ENCODE measurements at places on chromosomes 6 and 20.
A peak's percentile ranks its signal among the peaks of the same experiment; 100 is the strongest.

GRCh38 chr6:139284789-139285188, 7.0 kb downstream of the TXLNB start:
- DNase-seq, result no peak

- DNase-seq, result no peak
These were observed 189.8 kb upstream of the OPRM1 start for GRCh38 chr6:153849072-153849779.

GRCh38 chr6:151240791-151241642, 1.2 kb downstream of the AKAP12 start:
- DNase-seq, result peak; percentile 16

DNA sequence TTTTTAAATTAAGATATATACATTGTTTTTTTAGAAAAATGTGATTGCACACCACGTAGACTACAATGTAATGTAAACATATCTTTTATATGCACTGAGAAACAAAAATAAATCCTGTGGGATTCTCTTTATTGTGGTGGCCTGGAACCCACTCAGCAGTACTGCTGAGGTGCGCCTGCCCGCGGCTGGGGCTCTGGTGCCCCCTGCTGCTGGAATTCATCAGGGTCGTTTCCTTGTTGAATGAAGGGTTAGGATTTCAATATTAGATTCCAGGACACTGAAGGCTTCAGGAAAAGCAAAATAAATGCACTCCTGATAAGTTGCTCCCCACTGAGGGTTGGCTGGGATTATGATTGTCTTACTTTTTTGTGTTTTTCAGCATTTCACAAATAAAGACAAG, 175.8 kb upstream of the GGTLC1 start:
- no peak for DNase-seq

GRCh38 chr6:20467437-20467836, 65.8 kb downstream of the E2F3 start:
- DNase-seq, result no peak

GRCh38 chr6:137024237-137024990, 20.4 kb downstream of the IL20RA start:
- DNase-seq, result no peak

GRCh38 chr6:41602422-41602743, 35.9 kb upstream of the MDFI start:
- no peak for DNase-seq

DNA sequence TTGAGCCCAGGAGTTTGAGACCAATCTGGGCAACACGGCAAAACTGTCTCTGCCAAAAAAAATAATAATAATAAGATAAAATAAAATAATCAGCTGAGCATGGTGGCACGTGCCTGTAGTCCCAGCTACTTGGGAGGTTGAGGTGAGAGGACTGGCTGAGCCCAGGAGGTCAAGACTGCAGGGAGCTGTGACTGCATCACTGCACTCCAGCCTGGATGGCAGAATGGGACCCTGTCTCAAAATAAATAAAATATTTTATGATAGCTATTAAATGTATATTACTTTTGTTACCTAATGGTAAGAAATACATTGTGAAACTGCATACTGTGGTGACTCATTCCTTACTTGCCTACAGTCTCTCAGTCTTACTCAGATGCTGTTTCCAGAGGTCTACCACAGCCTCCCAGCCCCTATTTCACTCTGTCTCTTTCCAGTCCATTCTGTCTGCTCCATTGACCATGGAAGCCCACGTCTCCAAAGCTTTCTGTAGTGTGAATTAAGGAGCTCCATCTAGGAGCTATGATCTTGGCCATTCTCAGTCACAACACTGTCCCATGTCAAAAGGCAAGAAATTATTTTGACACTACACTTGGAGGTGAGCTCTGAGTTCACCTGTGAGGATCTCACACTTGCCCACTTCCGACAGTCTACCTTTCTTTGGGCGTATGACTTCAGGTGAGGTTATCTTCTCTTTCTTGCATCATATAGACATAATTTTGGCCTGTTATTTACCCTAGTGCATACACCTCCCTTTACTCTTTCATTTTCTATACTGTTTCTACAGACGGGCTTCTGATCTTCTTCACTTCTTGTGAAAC, 22.4 kb upstream of the SNX9 start:
- DNase-seq, result no peak

GRCh38 chr6:161360520-161360919, 86.7 kb upstream of the AGPAT4 start:
- DNase-seq, result no peak

GRCh38 chr20:18310592-18310991, 22.3 kb downstream of the ZNF133 start:
- DNase-seq, result no peak

- DNase-seq, result no peak
These were observed 40.6 kb downstream of the BLOC1S5 start for GRCh38 chr6:8023638-8024037.

GRCh38 chr6:2891768-2892170, 11.3 kb downstream of the SERPINB9 start:
- DNase-seq, result no peak

DNA sequence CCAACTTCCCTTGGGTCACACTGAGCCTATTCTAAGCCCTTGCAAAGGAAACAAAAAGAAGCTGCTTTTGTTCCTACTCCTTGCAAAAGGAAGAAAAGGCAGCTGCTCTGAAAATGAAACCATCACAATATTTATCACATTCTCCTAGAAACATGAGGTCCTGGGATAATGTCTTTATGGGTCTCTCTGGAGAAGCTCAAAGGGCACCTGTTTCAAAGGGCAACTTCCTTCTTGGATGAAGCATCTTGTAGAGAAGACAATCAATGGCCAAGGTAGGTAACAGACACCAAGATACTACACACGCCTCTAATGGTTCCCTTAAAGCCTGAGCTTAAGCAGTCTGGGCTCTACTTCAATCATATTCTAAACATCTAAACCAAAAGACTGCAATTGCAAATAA, 10.4 kb downstream of the ELOVL5 start:
- no peak for DNase-seq

DNA sequence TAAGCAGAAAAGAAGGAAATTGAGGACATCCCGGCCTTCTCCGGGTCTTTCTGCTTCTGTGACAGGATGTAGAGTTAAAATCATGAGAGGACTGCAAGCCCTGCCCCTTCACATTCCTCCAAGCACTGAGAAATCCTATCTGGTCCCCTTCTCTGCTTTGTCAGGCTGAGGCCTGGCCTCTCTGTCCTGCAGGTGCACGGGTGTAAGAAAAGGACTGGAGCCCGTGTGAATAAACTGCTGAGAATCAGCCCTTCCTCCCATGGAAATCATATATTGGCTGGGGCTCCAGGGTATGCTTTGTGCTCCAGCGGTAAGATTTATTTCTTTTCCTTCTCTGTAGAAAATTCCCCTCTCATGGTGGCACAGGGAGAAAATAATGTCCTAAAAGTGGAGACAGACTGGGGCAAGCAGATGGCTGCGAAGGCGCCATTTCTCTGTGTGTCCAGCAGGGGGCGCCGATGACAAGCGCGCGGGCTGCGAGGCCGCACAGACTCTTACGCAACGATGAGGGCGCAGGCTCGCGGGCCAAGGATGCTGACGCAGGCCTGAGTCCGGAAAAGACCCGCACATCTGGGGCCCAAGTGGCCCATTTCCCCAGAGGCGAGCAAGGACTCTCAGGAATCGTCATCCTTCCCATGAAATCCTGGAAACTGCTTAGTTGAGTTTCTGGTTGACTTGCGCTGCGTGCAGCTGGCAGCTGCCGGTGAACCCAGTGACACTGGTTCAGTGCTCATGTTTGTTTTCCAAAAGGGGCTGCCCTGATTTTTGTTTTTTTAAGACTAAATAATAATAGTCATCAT, 258.6 kb downstream of the ADGB start:
- peak; percentile 16 for DNase-seq

DNA sequence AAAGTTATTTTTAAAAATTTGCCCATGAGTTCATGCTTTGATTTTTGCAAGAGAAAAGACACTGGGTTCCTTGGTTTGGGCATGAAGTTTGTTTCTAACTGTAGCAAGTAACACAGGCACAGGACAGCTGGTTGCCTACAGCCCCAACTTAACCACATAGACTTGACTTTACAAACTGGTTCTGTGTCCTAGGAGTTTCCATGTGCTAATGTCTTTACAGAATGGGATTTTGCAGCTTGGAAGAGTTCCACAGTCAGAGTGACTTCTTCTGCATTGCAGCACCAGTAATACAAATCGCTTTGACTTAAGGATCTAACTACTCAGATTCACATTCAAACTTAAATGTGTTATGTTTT, 44.3 kb downstream of the OR2B2 start:
- DNase-seq, result no peak

DNA sequence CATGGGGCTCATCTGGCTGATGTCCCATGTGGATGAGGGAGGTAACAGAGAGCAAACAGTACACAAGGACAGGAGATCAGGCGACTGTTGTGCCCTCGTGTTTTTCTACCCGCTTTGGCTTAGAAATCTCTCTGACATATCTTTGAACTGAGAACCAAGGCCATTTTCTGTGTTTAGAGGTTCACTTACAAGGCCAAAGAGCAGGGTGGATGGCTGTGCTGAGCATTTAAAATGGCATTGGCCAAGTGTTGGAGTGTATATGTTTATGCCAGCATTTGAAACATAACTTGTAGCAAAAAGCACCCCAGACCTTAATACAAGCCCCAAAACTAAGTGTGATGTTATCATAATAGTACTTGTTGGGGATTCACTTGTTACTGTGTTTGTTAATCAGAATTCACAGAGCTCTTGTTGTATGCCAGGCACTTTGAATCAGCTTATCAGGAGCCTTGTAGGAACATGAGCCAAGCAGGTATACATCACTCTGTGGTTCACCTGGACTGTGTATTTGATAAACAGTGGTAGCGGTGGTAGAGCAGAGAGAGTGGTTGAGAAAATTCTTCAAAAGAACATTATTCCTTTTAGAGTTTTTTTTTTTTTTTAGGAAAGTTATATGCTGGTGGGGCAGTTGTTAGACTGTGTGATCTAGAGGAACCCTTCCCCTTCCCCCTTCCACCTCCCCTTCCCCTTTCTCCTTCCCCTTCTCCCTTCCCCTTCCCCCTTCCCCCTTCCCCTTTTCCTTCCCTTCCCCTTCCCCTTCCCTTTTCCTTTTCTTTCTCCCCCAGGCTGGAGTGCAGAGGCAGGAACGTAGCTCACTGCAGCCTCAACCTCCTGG, 71.3 kb downstream of the ATRN start:
- no peak for DNase-seq

- peak; percentile 60 for DNase-seq
These were observed 2.5 kb downstream of the PRL start for GRCh38 chr6:22294301-22294700.

GRCh38 chr6:36735110-36736071, 37.8 kb downstream of the RAB44 start:
- DNase-seq, result no peak
